ENCODE measurements at places on chromosomes 6 and 20. TPM values are rescaled to one million over a fixed set of nuclear protein-coding genes. Genes with fewer than 3 reads are reported as not detected.

The HCK gene
- 0.67 TPM for total RNA-seq

GRCh38 chr20:34636648-34637047 is 40.2 kb downstream of the PIGU start:
- DNase-seq = no peak

DNA sequence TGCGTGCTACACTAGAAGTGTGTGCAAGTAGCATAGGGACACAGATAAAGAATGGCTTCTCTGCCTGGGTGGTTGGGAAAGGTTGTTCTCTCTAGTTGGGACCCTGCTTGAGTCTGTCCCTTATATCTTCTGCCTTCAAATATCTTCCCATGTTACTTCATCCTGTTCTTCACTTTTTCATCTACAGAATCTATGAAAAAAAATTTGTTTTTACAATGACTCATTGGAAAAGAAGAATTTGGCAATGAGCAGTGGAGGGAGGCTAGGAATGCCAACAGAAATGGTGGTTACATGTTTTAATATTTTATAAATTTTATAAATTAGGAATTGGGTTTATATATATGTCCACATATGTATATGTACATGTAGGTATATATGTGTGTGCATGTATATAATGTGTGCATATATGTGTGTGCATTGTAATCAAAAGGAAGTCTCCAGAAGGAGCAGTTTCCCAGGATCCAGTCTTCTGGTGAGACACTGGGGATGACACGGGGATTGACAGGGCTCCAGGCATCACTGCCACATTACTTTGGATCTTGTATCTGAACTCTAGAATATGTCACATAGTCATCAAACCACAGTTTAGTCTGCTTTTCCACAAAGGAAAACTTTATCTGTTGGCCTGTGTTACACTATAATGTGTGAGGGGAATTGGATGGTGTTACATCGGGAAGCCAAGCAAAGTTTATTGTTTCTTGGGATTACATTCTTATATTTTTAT is 75.3 kb upstream of the RIPOR2 start:
- no peak for DNase-seq

DNA sequence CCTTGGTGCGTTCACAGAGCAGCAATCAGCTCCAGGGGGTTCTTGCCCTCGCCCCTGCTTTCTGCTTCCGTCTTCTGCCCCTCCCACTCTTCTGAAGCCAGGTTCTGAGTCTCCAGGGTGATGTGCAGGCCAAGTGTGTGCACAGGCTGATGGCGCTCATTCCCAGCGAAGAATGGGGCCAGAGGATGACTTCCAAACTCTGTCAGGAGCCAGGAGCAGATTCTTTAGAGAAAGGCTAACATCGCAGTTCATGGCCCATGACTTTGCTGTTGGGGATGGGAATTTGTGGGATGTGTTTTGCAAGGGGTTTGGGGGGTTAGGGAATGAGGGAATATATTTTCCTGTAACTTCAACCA is 56.1 kb upstream of the CCN6 start:
- no peak for DNase-seq

GRCh38 chr6:168581236-168581635 is 140.3 kb downstream of the SMOC2 start:
- DNase-seq = no peak

DNA sequence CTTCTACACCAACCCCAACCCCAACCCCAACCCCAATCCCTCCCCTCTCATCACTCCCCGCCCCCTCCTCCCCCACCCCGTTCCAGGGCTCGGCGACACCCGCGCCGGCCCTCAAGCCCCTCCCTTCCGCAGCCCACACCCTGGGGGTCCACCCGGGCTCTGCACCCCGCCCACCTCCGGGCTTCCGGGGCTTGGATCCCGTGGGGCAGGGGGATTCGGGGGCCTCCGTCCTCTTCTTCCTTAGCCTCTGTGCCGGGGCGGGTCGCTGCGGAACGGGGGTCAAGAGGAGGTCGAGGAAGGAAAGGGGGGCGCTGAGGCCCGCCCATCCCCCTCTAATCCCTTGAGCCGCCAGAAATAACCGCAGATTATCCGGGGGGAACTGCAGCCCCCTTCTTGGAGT is 690 bp downstream of the TULP1 start:
- no peak for DNase-seq
